ENCODE measurements at places on chromosomes 3 and 15. TPM values are rescaled to one million over a fixed set of nuclear protein-coding genes. Genes with fewer than 3 reads are reported as not detected.

DNA sequence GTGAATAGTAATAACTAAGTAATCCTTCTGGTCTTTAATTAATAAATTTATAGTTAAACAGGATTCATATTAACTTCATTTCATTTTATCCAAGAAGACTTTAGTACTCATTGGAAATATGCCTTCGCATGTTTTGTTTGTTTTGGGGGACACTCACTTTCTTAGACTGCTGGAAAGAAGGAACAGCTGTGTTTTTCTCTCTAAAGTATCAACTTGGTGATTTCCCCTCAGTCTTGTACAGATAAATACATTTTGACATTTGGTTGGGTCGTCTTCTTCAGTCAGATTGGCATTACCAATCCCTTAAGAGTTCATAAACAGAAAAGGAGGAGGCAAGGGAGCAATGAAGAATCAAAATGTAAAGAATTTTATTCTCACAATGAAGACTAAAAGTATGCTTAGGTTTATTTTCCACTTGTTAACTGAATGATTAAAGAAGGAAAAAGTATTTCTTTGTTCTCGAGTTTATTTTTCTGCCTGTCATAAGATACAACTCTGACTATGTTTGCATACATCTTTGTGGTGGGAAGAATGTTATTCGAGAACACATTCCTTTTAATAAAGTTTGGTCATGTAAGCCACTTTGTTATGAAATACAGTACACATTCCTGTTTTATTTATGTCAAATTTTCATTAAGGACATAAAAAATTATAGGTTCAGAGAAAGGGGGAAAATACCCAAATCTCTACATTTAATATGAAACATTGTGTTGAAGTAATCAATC is 140.2 kb downstream of the GMNC start:
- DNase-seq, result no peak

OR4M2 gene
- not detected for total RNA-seq

GRCh38 chr15:72784456-72784876 is 908 bp upstream of the ADPGK start:
- DNase-seq, result no peak

OSTN gene
- not detected for total RNA-seq

GRCh38 chr3:32302601-32303398 is 64.3 kb downstream of the CMTM8 start:
- DNase-seq, result no peak

GRCh38 chr15:58771621-58772250 is 634 bp downstream of the MINDY2 start:
- DNase-seq, result no peak

GRCh38 chr15:24878153-24878552 is 76.6 kb upstream of the SNRPN start:
- DNase-seq, result no peak

SLC6A11 gene
- not detected for total RNA-seq

DNA sequence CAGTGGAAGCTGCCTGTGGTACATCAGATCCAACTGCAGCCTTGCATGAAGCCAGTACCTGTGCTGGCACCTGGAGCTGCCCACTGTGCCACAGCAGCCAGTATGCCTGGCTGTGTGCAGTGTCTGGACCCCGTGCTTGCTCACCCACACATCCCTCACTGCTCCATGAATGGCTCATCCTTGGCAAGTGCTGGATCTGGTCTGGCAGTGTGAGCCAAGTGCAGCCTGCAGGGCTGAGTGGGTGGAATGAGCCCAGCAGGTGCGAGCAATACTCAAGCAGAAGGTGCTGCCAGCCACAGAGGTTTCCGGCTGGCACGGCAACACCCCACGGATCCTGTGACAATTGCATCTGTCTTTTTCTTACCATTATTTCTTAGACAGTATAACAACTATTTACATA is 488.2 kb upstream of the ROBO2 start:
- DNase-seq, result no peak

GRCh38 chr15:81723701-81724100 is 322.1 kb downstream of the MEX3B start:
- no peak for DNase-seq

GRCh38 chr3:32435911-32436815 is 44.5 kb downstream of the CMTM7 start:
- no peak for DNase-seq

OXNAD1 gene
- total RNA-seq, result 14.3 TPM

DNA sequence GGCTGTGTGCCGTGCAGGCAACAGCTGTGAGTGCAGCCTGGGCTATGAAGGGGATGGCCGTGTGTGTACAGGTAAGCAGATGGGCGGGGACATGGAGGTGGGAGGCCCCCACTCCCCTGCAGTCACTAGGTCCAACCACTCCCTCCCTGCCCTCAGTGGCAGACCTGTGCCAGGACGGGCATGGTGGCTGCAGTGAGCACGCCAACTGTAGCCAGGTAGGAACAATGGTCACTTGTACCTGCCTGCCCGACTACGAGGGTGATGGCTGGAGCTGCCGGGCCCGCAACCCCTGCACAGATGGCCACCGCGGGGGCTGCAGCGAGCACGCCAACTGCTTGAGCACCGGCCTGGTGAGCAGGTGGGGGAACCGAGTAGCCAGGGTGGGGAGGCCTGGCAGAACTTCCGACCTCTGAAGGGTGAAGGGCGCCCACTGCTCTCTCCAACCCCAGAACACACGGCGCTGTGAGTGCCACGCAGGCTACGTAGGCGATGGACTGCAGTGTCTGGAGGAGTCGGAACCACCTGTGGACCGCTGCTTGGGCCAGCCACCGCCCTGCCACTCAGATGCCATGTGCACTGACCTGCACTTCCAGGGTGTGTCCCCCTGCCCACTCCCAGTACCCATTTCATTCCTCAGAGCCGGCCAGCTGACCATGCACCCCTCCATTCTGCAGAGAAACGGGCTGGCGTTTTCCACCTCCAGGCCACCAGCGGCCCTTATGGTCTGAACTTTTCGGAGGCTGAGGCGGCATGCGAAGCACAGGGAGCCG is 11.6 kb downstream of the NT5DC2 start:
- DNase-seq, result no peak

- no peak for DNase-seq
These were observed 1.3 kb downstream of the GABRA5 start for GRCh38 chr15:26868029-26868685.

CACNA2D2 gene
- 0.45 TPM for total RNA-seq

PRSS50 gene
- total RNA-seq, result not detected

HTD2 gene
- total RNA-seq, result 7.6 TPM

STIMATE gene
- total RNA-seq, result 20.8 TPM

DNA sequence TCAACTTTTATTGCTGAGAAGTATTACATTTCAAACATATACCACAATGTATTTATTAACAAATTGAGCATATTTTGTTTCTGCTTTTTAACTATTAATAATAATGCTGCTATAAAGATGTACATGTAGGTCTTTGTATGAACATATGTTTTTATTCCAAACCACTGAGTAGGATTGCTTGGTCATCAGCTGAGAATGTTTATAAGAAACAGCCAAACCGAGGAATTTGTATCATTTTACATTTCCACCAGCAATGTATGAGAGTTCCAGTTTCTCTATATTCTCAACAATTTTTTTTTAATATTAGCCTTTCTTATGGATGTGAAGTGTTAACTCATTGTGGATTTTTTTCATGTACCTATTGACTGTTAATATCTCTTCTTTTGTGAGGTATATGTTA is 119.5 kb upstream of the MDFIC2 start:
- no peak for DNase-seq

DNA sequence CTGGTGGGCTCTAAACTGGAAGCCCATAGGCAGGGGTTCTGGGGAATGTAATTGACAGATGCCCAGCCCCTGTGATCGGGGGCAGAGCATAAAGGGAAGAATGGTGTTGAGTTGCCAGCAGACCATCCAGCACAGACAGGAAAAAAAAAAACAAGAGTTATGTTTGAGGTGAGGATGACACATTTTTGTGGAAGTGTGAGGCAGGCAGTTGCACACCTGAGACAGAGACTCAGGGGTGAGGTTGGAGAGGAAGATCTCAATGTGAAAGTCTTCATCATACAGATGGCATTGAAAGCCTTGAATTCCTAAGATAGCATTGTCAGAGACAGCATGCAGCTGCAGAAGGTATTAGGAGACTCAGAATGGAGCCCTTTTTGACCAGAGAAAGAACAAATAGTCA is 18.6 kb upstream of the ST8SIA2 start:
- no peak for DNase-seq

DNA sequence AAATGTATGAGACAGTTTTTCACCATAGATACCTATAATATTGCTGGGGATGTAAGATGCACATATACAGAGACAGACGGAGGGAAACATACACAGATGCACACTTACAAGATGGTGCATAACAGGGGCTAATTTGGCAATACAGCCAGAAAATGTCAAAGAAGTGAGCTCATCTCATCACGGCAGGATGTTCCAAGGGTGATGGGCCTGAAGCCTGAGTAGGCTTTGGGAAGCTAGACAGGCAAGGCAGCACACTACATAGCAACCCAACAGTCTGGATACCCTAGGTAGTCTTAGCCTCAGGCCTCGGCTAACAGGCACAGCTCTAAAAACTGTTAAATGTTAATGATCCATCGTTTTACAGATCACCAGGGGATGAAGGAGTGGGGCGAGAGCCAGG is 148.5 kb downstream of the OSBPL10 start:
- DNase-seq, result no peak

- DNase-seq, result no peak
These were observed 443.0 kb upstream of the ADAMTS9 start for GRCh38 chr3:65130782-65131181.

DNA sequence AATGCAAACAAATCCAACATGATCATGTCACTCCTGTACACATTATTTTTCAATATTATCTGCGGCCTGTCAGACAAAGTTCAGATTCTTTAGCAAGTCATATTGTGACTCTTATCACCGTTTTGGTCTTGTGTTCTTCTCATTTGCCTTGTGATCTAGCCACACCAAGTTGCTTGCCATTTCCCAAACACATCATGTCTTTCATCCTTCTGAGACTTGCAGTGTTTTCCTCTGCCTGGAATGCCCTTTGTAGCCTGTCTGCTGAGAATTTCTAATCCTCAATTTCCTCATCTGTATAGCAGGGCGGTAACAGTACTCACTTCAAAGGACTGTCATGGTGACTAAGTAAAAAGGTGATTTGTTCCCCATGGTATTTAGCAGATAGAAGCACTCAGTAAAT is 135.0 kb downstream of the GREM1 start:
- DNase-seq, result no peak

IL20RB gene
- 3.6 TPM for total RNA-seq

DNA sequence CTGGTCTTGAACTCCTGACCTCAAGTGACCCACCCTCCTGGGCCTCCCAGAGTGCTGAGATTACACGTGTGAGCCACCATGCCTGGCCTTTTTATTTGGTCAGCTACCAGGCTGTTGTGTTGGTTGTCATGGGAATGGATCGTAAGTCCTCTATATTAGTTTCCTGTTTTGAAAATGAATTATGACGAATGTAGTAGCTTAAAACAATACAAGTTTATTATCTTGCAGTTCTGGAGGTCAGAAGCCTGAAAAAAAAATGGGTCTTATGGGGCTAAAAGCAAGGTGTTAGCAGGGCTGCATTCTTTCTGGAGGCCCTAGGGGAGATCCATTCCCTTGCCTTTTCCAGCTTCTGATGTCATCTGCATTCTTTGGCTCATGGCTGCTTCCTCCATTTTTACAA is 25.1 kb upstream of the HERC1 start:
- no peak for DNase-seq

- no peak for DNase-seq
These were observed 453.1 kb downstream of the GBE1 start for GRCh38 chr3:81308306-81308705.

CYP11A1 gene
- 1.9 TPM for total RNA-seq

DNA sequence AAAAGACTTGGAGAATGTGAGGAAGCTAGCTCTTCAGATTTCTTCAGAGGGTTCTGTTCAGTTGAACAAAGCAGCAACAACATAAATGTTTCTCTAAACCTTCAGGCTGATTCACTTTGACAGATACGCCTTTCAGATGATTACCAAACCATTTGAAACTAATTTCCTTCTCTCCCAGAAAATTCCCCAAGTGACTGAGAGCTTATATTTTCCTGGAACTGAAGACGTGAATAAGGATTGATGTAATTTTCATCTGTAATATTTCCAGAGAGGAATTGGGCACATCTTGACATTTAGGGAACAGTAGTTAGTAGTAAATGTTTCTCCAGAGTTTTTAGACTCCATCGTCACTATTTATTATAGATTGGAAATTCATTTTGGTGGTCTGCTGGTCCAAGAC is 108.6 kb upstream of the AADACL2 start:
- DNase-seq, result no peak

- DNase-seq, result no peak
These were observed 49.3 kb upstream of the TRIM42 start for GRCh38 chr3:140628606-140629005.

DNA sequence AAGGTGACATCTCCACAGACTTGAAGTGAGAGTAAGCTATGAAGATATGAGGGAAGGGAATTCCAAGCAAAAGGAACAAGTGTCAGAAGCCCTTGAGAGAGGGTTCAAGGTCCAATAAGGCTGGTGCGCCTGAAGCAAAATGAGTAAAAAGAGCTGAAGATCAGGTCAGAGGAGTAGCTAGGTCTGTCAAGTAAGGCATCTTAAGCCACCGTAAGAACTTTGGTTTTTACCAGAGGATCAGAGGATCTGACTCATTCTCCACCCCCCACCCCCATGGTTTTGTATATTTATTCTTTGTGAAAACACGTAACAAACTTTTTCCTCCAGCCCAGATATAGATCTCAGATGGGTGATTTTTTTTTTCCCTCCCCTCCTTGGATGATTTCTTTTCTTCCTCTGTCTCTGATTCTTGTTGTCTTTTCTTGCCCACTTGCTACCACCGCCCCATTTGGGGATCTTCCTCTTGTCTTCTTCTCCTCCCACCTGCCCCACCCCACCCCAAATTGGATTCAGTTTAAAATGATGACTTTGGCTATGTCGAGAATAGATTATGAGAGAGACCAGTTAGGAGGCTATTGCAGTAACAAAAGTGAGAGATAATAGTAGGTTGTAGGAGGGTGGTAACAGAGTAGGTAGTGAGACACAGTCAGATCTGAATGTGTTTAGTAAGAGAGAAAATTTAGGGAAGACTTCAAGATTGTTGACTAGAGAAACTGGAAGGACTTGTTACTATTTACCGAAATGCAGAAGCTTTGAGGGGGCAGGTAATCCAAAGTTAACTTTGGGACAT is 6.1 kb downstream of the TRMT10C start:
- DNase-seq, result no peak

DNA sequence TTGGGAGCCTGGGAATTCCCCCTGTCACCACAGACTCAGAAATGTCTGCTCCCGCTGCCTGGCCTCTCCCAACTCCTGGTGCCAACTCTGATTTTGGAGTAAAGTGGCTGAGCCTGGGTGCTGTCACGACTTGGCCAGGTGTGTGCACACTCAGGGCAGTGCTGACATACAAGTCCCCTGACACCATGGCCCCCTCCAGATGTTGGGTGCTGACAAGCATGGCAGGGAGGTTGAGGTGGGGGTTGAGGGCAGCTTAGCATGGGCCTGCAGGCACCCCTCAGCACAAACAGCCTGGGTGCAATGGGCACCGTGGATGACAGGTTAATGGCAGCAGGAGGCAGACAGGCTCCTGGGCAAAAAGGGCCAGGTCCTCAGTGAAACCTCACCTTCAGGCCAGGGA is 511.2 kb downstream of the SQOR start:
- no peak for DNase-seq

- DNase-seq, result no peak
These were observed 103.5 kb downstream of the CHSY1 start for GRCh38 chr15:101148166-101148880.

- DNase-seq, result no peak
These were observed 244.9 kb downstream of the FGF12 start for GRCh38 chr3:192482391-192482790.
